Hematopoietic multipotent progenitor cell treated with erythropoietin and hydrocortisone succinate and interleukin-3 and kit ligand, for 17 days (in vitro differentiated cells): ENCODE measurements at places on chromosomes 1 and 21.

DNA sequence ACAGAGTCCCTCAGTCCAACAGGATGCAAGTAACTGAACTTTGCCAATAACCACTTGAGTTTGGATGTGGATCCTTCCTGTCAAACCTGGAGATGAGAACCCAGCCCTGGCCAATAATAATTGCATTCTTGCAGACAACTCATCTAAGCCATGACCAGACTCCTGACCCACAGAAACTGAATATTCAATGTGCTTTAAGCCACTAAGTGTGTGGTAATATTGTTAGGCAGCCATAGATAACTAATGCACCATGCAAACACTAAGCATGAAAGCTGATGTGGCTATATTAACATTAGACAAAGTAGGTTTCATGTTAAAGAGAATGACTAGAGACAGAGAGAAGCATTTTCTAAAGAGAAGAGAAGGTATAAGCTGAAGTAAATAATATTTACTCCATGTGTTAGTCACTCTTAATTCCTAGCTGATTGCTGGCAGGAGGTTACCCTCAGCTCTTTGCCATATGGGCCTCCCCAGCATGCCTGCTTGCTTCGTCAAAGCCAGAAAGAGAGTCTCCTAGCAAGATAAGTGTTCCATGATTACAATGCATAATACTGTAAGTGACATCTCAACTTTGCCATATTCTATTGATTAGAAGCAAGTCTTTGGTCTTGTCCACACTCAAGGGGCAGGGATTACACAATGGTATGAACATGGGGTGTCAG is 276.4 kb upstream of the PLXNA2 start:
- no peak for DNase-seq

DNA sequence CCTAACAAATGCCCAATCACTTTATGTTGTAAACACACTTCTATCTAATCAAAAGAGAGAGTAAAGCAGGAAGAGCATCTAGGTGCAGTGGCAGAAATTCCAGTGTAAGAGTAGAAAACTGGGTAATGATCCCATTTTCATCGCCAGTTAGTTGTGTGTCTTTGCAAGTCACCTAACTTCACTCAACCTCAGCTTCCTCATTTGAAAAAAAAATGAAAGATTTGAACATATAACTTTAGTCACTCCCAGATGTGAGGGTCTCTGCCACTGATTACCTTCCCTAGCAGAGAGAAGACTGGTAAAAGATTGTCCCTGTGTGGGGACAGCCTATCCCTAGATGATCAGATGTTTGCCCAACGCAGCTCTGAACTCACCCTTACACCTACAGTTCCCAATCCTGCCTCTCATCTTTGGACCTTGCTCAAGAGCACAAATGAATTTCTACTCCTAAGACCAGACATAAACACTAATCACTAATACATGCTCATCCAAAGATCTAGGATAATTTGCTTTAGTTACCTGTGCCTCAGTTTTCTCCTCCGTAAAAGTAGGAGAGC is 25.2 kb upstream of the DUSP23 start:
- DNase-seq: no peak

DNA sequence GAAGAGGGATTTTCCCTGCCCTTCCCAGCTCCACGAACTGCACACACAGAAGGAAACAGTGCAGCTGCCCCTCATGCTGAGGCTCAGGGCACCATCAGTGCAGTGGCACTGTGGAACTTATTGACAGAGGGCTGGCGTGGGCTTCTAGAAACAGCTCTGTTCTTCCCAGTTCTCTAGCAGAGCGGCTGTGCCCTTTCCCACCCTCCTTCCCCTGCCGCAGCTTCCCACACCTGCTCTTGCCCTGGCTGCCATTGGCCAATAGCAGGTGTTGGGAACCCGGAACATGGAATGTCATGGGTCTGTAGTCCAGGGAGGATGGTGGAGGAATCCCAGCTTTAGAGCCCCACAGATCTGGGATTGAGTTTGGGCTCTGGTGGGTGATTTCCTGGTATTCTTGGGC is 343.8 kb downstream of the RPS6KC1 start:
- no peak for DNase-seq

DNA sequence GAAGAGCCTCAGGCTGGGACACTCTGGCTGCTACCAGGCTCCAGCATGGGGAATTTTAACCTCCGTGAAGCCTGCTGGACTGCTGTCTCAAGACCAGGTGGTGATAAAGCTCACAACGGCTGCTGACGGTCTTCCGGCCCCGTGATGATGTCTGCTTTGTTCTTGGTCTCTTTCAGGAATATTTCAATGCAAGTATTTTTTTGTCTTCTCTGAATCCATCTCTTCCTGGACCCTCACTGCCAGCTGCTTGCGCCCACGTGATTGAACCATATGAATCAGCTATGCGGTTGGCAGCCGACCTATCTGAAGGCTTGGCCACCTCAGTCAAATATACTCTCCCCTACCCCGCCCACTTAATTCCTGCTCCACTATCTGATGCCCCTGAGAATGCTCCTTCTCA is 14.6 kb upstream of the SLC6A17 start:
- no peak for DNase-seq

DNA sequence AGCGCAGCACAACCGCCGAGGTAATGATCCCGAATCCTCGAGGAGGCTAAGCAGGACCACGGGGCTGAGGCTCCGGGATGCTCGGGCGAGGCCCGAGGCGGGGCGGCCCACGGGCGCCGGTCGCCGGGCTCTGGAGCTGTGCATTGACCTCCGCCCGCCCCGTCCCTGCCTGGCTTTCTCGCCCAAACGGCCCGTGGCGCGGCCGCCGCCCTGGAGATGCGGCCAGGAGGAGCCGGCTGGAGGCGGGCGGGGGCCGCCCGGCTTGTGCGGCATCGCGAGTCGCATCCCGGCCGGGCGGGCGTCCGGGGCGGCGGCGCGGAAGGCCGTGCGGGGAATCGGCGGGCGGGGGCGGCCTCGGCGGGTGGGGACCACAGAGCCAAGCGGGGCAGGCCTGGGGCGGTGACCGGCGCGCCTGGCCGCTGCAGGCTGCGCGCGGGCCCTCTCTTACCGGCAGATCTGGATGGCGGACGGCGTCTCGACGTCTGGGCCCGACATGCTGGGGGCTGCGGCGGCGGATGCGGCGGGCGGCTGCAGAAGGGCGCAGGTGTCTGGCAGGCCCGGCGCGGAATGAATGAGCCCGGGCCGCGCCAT is 663 bp downstream of the ACOT7 start:
- no peak for DNase-seq

GRCh38 chr1:64826991-64827390 is 82.1 kb downstream of the RAVER2 start:
- no peak for DNase-seq

DNA sequence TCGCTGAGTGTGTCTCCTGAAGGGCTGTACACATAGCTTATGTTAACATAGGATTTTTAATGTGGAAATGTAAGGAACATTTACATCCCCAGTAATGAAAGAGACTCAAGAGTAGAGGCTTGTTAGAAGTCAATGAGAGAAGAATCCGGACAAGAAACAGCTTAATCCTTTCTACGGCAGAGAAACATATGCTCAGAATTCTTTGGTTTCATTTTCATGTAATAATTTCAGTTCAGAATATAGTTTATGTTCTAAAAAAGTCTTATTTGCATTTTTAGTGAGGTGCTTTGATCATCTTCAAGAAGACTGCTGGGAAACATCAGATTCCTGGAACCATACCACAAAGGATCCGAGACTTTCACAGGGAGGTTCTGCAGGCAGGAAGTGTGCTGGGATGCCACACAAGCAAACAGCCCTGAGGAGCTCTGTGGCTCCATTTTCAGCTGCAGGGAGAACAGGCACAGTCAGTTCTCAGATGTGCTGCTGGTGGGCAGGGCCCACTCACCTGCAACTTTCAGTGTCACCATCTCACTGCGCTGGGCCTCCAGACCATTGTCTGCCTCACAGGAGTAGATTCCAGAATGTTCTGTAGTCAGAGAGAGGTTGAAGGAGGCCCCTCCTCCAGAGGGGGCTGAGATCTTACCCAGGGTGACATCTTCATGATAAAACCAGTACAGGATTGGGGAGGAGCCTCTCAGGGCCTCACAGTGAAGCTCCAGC is 28.4 kb downstream of the FCRL5 start:
- DNase-seq: no peak

- no peak for DNase-seq
Measured at GRCh38 chr1:5907386-5907785, 84.8 kb downstream of the NPHP4 start.

GRCh38 chr1:193270996-193271395 is 84.6 kb upstream of the B3GALT2 start:
- no peak for DNase-seq

- DNase-seq: no peak
Measured at GRCh38 chr1:186655876-186656275, 24.3 kb downstream of the PTGS2 start.

DNA sequence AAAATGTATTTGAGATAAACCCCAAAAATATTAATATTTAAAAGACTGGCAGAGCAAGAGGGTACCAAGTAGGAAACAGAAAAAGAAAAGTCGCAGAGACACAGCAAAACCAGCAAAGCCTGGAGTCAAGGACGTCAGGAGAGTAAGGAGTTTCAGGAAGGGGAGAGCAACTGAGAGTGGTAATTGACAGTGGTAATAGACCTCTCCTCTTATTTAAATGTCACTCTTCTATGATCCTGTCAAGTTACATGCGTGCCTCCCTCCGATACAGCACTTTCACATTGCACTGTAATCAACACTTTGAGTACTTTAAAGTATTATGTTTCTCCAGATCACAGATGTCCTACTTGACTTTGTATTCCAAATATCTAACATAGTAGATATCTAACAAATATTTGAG is 82.6 kb upstream of the EXO1 start:
- DNase-seq: no peak

GRCh38 chr1:112507921-112508277 is 866 bp upstream of the WNT2B start:
- no peak for DNase-seq

DNA sequence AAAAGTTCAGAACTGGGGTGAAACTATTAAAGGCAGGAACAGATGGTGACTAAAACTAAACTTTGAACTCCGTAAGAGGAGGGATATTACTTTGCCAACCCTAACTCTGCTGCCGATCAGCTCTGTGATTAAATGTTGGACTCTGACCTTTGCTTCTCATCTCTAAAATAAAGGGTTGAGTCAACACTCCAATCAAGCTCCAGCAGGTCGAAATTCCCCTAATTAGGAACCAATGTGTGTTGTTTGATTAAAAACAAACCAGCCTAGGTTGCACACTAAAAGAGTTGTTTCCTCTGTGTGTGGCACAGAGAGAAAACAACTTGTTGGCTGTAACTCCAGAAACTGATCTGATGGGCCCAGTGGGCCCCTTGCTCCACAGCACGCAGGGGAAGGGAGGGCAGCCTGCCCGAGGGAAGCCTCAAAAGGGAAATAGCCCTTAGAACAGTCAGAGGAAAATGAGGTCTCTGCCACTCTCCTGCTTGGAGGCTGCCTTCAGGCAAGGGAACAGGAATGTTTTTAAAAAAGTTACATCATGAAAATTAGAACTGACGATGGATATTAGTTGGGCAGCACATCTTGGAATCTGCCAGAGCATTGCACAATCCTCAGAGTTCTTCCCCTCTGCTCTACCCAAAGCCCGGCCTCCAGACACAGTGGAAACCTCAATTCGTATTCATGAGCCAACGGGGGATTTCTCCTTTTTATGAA is 69.3 kb downstream of the KCTD3 start:
- DNase-seq: no peak

- DNase-seq: no peak
Measured at GRCh38 chr1:84192681-84193080, 48.6 kb downstream of the PRKACB start.

- no peak for DNase-seq
Measured at GRCh38 chr1:7117399-7118281, 332.4 kb downstream of the CAMTA1 start.

DNA sequence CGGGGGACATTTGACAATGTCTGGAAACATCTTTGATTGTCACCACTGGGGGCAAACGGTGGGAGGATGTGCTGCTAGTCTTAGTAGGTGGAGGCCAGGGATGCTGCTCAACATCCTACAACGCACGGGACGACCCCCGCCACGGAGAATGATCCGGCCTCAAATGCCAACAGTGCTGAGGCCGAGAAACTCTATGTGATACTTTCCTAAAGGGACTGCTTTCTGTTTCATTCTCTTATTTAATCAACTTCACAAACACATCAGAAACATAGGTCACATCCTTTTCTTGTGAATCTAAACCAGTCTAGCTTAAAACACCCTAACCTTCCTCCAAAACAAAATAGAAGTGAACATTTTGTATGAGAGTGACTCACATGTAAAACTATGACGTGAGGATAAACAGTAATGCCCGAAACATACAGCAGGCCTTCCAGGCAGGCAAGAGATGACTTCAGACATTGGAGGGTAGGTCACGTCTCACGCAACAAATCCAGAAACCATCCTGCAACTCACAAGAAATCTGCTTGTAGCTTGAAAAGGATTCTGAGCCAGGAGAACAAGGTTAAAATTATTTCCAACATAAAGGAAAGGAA is 37.2 kb upstream of the ETS2 start:
- no peak for DNase-seq

GRCh38 chr1:187641463-187641862 is 812.7 kb downstream of the PLA2G4A start:
- no peak for DNase-seq
